ENCODE measurements at places on chromosomes 2 and 18. TPM values are rescaled to one million over a fixed set of nuclear protein-coding genes. Genes with fewer than 3 reads are reported as not detected.

Gene TXNDC2
- not detected for total RNA-seq

Gene REG3A
- 2.3 TPM for total RNA-seq

Gene GAL3ST2
- total RNA-seq: not detected

Gene DSG4
- total RNA-seq: not detected

Gene HOXD4
- 6.8 TPM for total RNA-seq

Gene LAMA1
- 2.0 TPM for total RNA-seq

Gene APLF
- total RNA-seq: 14.4 TPM

Gene FRZB
- 17.1 TPM for total RNA-seq

Gene DCDC2C
- 4.6 TPM for total RNA-seq

Gene ARHGAP15
- 119 TPM for total RNA-seq

Gene UGT1A3
- total RNA-seq: not detected

Gene TMEM178A
- total RNA-seq: 6.6 TPM

Gene IL1RL1
- total RNA-seq: 3.8 TPM

Gene IGFBP5
- 316 TPM for total RNA-seq

Gene HOXD8
- total RNA-seq: 11.9 TPM

Gene LOXL3
- total RNA-seq: 9.2 TPM

Gene KLHL14
- total RNA-seq: 0.45 TPM

Gene TBC1D8
- total RNA-seq: 20.1 TPM

Gene LYG2
- total RNA-seq: not detected

Gene MOCOS
- total RNA-seq: 6.4 TPM

Gene LRP2
- 0.89 TPM for total RNA-seq

Gene HMSD
- 7.8 TPM for total RNA-seq

Gene STK16
- total RNA-seq: 16.5 TPM

Gene CYRIA
- 16.7 TPM for total RNA-seq

Gene ARMC9
- total RNA-seq: 15.4 TPM

Gene CEBPZOS
- total RNA-seq: 43.5 TPM

Gene SP110
- 40.5 TPM for total RNA-seq

Data from sciatic nerve (tissue), 2 donors.